Cortex of kidney (tissue), 1 donor: ENCODE measurements at places on chromosomes 3 and 15.

DNA sequence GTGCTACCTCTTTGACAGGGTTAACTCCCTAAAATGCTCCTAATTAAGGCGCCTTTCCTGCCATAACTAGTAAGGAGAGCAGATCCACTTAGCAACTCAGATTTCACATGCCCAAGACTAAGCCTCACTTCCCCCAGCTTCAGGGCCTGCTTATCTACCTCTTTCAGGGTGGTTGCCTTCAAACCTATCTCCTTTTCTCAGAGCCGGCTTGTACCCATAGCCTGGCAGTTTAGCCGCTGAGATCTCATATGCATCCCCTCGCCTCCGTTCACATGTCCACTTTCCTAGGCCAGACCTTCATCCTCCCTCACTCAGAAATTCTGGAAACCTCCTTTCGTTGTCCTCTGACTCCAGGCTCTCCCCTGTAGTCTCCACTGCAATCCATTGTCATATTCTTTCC lies 1.0 kb upstream of the FSTL1 start:
- DNase-seq: no peak

- DNase-seq: no peak
Observed at GRCh38 chr15:66216806-66217205, 36.7 kb downstream of the MEGF11 start.

GRCh38 chr3:43001094-43001553 lies 22.0 kb downstream of the GASK1A start:
- no peak for DNase-seq

- DNase-seq: no peak
Observed at GRCh38 chr15:83477808-83478537, 30.8 kb downstream of the SH3GL3 start.

- DNase-seq: no peak
Observed at GRCh38 chr3:3109407-3110298, 521 bp downstream of the IL5RA start.

GRCh38 chr3:120763601-120764000 lies 21.1 kb downstream of the GTF2E1 start:
- DNase-seq: no peak

DNA sequence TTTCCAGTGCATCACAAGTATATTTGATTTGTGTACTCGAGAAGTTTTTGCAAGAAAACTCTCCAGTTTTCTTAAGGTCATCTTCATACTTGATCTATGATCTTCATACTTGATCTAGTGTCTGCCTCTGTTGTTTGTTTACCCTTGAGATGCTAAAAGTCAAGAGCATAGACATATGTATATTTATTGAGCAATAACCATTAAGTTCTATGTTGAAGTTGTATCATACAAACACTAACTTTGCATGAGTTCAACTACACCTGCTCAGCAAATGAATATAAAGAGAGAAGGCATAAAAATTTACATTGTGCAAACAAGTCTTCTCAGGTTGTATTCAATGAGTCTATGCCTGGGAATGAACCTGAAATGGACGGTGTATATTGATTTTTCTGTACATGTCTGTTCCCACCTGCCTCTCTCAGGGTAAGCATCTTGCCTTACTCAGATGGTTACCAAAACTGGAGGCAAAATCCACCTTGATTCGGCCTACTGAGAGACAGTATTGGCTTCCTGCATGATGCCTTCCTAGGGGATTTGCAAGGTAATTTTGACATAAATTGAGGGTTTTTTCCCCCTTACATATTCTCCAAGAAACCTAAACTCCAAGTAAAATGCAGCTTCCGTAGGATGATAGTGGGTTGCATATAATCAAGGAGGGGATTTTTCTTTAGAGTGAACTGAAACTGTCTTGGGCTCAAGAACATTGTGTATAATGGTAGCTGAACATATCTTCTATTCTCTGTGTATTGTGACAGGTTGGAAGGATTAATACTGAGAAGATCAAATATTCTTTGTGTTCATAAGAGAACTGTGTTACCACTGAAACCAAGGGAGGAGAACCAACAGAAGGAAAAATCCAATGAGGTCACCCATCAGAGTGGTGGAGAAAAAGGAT lies 110.4 kb downstream of the FILIP1L start:
- DNase-seq: no peak

DNA sequence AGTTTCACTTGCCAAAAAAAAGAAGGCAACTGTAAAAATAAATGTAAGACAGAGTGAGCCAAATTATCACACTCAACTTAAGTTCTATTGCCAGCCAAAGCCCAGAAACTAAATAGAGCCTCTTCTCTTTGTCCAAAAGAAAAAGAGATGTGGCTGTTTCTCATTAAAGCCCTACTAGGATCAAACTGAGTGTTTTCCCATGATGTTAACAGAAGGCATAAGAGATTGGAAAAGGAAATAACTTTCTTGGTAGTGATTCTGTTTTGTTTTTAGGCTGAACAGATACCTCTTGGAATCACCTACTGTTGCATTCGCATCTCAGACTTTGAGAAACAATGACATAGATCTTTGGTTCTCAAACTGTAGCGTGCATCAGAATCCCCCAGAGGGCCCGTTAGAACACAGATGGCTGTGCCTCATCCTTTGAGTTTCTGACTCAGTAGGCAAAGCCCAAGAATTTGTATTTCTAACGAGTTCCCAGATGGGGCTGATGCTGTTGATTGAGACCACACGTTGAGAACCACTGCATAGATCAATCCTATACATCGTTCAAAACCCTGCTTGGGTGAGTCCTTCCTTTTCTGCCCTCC lies 42.5 kb upstream of the SRGAP3 start:
- DNase-seq: no peak

GRCh38 chr3:188262913-188263683 lies 109.1 kb downstream of the LPP start:
- no peak for DNase-seq

DNA sequence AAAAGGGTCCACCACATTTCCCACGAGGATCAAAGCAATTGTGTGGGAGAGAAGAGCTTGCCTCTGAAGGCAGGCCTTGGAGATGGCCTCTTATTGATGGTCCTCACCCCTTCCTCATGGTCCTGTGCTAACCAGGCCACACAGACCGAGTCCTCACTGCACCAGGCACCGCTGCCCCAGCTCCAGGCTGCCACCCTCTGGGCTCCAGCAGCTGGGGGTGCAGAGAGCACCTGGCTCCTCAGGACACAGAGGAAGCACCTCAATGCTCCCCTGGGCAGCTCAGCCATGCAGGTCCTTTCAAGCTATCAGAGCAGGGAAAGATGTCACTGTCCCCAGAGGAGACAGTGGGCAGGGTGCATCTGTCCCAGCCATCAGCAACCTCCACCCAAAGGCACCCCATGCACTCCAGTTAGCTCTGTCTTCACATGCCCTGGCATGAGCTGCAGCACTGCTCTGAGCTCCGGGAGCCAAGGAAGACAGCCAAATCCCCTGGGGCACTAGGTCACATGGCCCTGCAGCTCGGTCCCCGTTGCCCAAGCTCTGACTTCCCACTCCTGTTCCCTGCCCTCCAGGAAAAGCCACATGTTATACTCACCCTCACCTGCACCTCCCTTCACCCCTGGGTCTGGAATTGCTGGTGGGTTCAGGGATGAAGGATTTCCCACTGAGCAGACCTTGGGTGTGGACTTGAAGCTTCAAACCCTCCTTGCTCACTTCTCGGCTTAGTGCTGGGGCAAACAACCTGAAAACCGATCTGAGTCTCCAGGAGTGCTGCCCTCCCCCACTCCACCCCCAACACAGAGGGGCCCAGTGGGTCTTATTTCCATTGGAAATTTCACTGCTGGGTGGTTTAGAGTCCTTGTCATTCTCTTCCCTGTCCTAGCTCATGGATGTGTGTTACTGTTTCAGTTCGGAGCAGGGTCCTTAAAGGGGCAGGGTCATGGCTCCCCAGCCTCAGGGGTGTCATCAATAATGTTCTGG lies 32.6 kb downstream of the ALS2CL start:
- no peak for DNase-seq
